ENCODE measurements at places on chromosomes 6 and 20. TPM values are rescaled to one million over a fixed set of nuclear protein-coding genes. Genes with fewer than 3 reads are reported as not detected.
A peak's percentile ranks its signal among the peaks of the same experiment; 100 is the strongest.

POU5F1 gene
- total RNA-seq, result not detected

GRCh38 chr20:62197801-62198200 lies 15.0 kb downstream of the MTG2 start:
- DNase-seq, result no peak

- peak; percentile 83 for DNase-seq
These were observed 448 bp upstream of the DDAH2 start for GRCh38 chr6:31729515-31729978.

DNA sequence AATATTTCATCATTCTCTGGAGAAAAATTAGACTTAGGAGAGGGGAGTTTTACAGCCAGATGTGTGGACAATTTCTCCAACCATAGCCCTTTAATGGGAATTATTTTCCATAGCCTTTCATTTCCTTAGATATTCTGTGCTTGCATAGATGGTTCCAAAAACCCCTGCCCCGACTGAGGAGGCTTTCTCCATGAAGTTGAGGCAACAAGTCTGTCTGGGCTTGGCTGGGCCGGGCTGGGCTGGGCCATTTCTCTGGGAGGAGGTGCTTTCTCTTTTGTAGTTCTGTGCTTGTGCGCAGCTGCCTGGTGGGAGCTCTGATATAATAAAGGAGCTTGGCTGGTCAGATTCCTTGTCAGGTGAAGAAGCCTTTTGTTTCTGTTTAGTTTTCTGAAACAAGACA lies 71.4 kb downstream of the SOBP start:
- DNase-seq, result no peak

- DNase-seq, result no peak
These were observed 8.9 kb downstream of the SIRPA start for GRCh38 chr20:1904135-1904534.

GRCh38 chr6:23091795-23092194 lies 522.4 kb downstream of the HDGFL1 start:
- no peak for DNase-seq

DNA sequence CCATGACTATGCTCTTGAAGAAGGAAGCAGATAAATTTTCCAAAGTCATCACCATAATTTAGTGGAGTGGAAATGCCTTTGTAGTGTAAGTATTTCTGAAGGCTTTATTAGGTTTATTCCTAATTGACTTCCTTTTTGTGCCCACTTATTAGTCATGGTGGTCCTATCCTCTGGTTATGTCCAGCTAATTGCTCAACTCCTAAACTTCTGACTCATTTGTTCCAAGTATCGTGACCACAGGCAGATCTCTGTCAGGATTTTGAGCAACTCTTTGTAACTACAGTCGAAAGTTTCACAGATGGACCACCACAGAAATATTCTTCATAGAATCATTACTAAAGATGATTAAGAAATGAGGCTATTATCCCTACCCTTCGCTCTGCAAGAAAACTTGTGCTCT lies 315.6 kb upstream of the PTCHD4 start:
- DNase-seq, result no peak
